ENCODE measurements at places on chromosomes 6 and 20. TPM values are rescaled to one million over a fixed set of nuclear protein-coding genes. Genes with fewer than 3 reads are reported as not detected.

PHACTR1 gene
- total RNA-seq = 39.9 TPM

DNA sequence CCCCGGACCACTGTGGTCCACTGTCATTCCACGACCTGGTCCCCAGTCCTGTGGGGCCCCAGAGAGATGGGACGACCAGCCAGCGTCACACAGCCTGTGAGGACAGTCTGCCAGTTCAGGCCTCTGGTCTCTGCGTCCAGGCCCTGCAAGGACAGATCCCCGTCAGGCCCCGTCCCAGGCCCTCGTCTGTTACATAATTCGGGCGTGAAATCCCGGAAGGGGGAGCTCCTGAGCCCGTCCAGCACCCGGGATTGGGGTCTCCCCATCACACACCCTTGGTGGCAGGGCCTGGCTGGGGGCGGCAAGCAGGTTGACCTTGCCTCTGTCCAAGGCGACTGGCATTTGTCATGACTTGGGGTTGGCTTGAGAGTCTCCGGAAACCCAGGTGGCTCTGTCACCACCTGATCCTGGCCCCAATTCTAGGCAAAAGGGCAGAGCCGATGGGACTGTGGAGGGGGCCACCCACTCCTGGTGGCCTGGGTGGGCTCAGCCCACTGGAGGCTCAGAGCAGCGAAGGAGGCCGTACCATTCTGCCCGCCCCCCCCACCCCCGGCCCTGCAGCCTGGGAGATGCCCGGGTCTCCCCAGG is 73.8 kb upstream of the GATA5 start:
- peaks cover 9% of the 10 kb centered on the region for H3K27me3 ChIP-seq
- no peaks in the 10 kb centered on the region for H3K4me1 ChIP-seq
- DNase-seq = no peak
- no peak overlapping the region for H3K27ac ChIP-seq

DNA sequence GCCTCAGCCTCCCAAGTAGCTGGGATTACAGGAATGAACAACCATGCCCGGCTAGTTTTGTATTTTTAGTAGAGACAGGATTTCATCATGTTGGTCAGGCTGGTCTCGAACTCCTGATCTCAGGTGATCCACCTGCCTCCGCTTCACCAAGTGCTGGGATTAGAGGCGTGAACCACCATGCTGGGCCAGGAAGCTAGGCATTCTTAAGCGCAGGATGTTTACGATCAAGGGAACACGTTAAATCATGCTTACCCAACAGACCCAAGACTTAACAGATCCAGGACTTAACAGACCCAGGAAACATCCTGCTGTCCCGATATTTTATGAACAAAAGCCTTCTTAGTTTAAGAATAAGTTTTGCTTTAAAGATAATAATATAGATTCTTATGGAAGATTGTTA is 9.1 kb downstream of the PTGIS start:
- H3K4me3 ChIP-seq = no peak overlapping the region
- DNase-seq = no peak
- no peak overlapping the region for H3K27ac ChIP-seq
- H3K4me1 ChIP-seq = peaks cover 20% of the 10 kb centered on the region
- H3K36me3 ChIP-seq = peaks cover 8% of the 10 kb centered on the region
- H3K27me3 ChIP-seq = peaks cover 5% of the 10 kb centered on the region

- DNase-seq = peak; percentile 81
- H3K27me3 ChIP-seq = no peaks in the 10 kb centered on the region
- no peaks in the 10 kb centered on the region for H3K4me1 ChIP-seq
Measured at GRCh38 chr6:158220786-158221442, 52.8 kb downstream of the GTF2H5 start.
